ENCODE measurements at places on chromosomes 12 and 14.

GRCh38 chr14:103151270-103151945, 28.1 kb downstream of the TNFAIP2 start:
- DNase-seq = no peak

GRCh38 chr12:113007166-113007565, 28.8 kb downstream of the OAS2 start:
- peak; percentile 56 for DNase-seq

- DNase-seq = no peak
These were observed 556.6 kb downstream of the TRHDE start for GRCh38 chr12:72828662-72829324.

DNA sequence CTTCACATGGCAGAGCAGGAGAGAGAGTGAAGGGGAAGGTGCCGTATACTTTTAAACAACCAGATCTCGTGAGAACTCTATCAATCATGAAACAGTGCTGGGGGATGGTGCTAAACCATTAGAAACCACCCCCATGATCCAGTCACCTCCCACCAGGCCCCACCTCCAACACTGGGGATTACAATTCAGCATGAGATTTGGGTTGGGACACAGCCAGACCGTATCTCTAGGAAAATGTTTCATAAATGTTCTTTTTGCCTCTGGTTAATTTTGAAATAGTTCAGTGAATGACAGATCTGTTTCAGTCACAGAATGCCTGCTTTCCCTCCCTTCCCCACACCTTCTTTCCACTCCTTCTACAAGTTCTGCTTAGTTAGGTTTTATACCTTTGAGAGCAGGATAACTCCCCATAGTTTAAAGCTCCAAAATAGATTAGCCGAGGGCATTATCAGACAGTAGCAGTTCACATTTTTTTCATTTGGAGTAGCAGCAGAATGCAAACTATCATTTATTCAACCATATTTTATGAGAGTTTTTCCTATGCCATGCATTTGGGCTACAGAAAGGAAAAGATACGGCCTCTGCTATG, 27.1 kb downstream of the PELI2 start:
- DNase-seq = no peak

DNA sequence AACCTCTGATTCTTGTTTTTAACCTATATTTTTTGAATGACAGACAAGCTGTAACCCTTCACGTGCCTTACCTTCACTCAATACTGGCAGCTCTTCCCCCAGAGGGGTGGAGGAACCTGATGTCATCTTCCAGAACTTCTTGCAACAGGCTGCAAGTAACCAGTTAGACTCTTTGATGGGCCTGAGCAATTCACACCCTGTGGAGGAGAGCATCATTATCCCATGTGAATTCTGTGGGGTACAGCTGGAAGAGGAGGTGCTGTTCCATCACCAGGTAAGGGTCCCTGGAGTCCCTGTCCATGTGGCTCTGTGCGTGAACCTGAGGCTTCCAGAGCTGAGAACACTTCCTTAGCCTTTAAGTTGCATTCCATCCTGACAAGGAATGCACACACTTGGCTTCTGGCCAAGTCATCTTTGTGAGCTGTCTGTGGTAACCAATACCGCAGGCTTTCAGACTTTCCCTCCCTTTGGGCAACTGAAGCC, 22.7 kb downstream of the TRAFD1 start:
- peak; percentile 79 for DNase-seq

DNA sequence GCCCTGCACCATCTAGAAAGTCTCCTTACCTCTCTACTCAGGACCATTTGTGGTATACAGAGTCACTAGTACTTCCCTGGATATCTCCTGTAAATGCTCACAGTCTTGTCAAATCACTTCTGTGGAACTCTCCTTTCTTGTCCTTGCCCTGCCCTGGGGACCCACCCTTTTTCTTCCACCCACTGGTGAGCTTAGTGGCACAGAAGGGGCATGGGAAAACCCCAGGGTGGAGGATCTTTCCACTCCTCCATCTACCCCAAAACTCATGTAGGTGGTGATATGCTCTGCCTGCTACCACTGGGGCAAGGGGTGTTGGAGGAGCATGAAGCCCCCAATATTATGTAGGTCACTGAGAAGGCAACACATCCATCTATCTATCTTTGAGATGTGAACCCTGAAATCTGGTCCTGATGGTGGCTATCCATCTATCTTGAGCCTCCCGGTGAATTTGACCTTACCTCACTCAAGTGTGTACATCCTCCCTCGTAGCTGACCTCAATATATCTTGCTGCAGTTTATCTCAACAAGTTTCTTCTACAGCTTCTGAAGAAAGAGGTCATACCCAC, 943 bp downstream of the TESPA1 start:
- no peak for DNase-seq

DNA sequence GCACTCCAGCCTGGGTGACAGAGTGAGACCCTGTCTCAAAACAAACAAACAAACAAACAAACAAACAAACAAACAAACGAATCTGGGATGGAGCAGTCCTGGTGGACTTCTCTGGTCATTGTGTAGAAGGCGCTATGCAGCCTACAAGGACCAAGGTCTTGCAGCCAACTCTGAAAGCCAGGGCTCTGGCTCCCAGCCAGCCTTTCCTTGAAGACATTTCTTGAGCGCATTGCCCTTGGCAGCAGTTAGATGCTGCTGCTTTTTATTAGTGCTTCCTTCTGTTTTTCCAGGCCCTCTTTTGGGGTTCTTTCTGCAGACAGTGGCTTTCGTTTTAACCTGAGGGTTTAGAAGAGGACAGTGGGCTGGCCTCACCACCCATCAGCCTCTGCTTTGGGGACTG, 20.2 kb downstream of the CCDC177 start:
- no peak for DNase-seq

GRCh38 chr12:101670007-101670671, 27.3 kb upstream of the CHPT1 start:
- DNase-seq = peak; percentile 33

DNA sequence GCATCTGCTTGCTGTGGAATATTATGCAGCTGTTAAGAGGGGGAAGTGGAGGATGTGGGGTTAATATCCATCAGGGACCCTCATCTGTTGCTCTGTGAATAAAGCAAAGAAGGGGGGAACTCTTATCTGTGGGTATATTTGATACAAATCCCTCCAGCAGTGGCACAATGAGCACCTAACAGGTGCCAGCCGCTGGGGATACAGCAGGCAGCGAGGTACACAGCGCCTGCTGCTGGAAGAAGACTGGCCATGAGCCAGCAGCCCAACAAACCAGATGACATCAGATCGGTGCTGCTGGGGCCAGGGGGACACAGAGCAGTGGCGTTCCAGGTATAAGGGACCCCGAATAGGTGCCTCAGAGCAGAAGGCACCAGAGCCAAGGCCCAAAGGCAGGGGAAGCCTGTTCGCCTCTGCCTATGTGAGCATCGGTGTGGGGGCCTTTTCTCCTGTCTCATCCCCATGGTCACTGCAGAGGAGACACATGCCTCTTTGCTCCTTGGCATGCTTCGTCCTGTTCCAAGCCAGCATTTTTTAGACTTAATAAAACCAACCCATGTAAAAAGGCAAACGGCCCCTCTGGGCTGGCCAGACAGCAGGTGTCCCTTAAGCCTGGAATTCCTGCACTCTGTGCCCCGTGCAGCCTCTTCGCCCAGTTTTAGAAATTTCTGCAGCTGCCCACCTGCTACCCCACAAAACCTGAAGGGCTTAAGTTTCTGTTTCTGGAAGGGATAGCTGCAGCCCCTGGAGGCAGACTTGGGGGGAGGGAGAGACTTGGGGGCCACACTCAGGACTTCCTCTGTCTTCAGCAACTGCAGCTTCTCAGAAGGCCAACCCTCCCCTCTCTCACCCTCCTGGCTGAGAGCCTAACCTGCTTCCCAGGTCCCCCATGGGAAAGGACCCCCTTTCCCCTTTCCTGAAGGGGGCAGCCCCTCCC, 1.6 kb upstream of the CKB start:
- DNase-seq = no peak

GRCh38 chr12:40976546-40976945, 211.6 kb upstream of the PDZRN4 start:
- DNase-seq = no peak

DNA sequence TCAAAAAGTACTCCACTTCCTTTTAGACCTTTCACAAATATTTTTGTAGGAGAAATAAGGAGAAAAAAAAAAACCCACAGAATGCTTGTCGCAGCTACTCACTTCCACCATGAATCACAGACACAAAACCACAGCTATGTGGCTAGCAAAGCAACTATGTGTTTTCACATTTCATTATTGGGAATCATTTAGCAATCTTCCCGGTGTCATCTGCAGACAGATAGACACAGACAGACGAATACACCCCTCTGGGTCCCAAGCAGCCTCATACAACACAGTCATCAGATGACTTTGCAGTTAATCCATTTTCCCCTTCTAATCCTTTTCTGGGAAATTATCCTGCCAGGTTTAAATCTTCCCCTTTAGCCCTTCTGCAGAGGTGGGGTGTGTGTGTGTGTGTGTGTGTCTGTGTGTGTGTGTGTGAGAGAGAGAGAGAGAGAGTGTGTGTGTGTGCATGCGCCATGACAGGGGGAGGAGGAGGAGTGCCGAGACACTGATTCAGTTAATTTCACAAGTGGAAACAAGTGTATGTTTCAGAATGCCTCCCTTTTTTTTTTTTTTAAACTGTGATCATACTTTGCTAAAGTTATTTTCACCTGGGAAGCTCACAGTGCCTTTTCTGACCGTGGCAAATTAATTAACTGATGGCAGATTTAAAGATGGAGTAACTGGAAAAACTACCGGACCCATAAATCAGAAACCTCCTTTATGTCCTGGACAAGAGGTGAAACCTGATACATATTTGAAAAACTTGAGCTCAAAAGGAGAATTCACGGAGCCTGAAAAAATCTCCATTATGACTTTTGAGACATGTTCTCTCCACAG, 39.9 kb downstream of the LTBP2 start:
- peak; percentile 97 for DNase-seq

- no peak for DNase-seq
These were observed 1.2 kb upstream of the CLEC7A start for GRCh38 chr12:10131111-10131690.

DNA sequence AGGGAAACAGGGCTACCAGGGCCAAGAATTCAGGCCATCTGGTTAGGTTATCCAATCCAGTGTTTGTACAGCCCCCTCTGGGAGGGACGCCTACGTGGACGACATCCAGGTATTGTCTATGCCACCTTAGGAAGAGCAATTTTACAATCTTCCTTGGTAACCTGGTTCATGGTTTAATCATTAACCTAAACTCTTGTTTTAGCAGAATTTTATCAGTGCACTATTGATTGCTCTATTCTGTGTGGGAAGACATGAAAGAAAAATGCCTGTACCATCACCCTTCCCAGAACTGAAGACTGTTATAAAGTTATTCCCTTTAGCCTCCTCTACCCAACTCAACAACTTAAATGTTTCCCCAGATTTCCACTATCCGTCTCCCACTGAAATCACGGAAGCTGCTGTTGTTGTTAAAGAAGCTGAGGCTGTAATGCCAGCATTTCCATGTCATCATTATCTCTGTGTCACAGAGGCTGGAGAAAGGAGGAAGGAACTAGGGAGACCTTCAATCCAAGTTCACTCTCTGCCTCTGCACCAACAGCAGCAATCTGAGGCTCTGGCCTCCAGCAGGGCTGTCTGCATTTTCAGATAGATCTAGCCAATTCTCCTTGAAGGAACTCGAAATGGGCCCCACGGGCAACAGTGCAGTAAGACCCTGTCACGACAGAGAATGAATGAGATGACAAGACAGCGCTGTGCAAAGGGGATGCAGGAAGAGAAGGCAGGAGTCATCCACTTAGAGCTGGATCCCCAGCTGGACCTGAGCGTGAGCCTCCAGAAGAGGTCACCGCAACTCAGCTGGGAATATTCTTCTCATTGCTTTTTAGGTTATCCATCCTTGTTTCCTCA, 183.4 kb upstream of the GZMB start:
- DNase-seq = no peak

GRCh38 chr14:46404865-46405811, 246.4 kb downstream of the RPL10L start:
- DNase-seq = no peak

DNA sequence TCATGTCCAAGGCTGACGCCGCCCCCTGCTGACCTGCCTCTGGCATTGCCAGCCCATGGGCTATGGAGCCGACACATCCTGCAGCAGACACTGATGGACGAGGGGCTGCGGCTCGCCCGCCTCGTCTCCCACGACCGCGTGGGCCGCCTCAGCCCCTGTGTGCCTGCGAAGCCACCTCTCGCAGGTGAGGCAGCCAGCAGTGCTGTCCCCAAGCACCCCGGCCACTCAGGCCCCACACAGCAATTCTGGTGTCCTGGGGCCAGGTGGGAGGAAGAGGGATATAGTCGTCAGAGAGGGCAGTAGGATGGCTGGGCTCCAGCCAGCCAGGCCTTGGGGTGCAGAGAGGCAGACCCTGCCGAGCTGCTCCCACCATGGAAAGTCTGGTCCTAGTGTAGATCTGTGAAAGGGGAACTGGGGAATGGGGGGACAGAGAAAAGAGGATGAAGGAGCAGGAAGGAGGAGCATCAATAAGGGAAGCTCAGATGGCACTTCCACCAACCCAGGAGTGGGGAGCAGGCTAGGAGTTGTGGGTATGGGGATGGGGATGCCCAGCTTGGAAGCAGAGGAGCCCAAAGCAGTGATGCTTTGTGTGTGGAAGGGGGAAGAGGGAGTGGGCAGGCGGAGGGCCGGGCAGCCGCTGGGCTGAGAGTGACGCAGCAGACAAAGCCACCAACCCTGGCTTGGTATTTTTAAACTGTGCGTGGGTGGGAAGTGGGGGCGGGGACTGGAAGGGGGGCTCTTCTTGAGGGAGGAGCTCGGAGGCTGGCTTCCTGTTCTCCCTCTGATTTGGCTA, 4.7 kb downstream of the NAB2 start:
- no peak for DNase-seq

DNA sequence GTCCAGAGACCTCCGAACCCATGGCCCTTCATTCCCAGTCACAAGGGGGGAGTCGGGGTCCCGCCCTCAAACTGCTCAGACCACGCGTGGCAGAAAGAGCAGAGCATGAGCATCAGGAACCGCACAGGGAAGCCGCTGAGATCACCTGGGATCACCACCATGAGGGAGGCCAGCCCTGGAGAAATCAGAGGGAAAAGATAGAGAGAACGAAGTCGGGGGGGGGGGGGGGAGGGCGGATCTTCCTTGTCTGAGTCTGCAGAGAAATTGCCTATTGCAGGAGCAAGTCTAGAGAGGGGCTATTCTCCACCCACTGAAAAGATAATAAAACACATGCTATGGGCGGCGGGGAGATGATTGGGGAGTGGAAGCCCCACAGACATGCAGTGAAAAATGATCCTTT, 884 bp upstream of the TMEM132C start:
- DNase-seq = no peak

- DNase-seq = no peak
These were observed 8.7 kb upstream of the TCL1A start for GRCh38 chr14:95722525-95723190.
